NCI-H2227 treated with DMSO at 0.1 percent for 48 hours (cell line): ENCODE measurements at places on chromosomes 6 and 20.

GRCh38 chr6:116522896-116523295, 11.5 kb downstream of the CALHM5 start:
- DNase-seq: no peak

DNA sequence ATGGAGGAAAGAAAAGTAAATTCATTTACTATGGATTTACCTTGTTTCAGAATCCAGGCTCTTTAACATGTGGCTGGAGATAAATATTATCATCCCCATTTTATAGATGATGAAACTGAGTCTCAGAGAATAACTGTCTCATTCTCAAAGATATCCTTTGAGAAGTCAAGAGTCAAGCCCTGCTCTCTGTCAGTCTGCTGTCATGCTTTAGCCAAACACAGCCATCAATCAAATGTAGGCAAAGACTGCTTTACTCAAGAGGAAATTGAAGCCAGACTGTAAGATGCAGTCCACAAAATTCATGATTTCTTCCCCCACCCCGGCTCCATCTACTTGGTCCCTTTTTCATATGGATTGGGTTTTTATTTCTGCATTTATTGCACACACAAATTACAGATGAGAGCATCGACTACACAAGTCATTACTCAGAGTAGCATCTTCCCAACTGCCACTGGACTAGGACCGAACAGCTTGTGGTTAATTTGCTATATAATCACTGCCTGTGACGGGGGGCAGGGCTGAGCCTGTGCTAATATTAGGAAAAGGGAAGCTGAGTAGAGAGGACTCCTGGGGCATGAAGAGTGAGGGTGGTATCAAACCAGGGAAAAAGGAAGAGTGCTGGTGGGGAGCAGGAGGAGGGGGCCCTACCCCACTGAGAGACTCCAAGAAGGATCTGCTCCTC, 102.7 kb upstream of the TOP1 start:
- DNase-seq: peak; percentile 32

DNA sequence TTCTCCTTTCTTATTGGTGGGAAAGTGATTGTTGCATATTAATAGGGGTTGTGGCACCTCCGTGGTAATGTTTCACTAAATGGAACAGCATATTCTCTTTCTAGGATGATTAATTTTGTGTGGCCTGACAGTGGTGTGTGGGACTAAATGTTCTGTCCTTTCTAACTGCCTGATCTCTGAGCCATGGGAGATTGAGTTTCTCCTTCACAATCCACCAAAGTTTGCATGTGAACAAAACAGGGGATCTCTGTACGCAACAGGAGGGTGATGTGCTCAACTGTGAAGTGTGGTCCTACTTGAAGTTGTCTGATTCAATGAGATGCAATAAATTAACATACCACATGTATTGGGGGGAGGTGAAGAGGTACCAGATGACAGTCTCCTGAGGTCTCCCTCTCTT, 19.3 kb downstream of the BCAS1 start:
- DNase-seq: no peak

DNA sequence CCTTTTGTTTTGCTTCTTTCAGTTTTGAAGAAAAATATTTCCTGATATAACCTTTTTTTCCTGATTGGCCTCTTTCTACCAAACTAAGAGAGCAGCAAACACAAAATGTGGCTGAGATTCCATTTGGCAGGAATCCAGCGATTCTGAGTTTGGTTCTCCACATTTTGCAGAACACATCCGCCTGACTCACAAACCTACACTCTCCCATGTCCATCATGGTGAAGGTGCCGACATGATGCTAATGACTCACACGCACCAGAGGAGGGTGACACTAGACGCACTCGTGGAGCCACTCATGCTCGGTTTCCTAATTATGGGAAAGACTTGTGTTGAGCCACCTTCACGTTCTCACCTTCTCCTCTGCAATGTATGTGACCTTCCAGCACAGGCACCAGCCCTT, 45.9 kb upstream of the DUSP22 start:
- no peak for DNase-seq

GRCh38 chr6:54431466-54431865, 123.2 kb downstream of the TINAG start:
- no peak for DNase-seq

DNA sequence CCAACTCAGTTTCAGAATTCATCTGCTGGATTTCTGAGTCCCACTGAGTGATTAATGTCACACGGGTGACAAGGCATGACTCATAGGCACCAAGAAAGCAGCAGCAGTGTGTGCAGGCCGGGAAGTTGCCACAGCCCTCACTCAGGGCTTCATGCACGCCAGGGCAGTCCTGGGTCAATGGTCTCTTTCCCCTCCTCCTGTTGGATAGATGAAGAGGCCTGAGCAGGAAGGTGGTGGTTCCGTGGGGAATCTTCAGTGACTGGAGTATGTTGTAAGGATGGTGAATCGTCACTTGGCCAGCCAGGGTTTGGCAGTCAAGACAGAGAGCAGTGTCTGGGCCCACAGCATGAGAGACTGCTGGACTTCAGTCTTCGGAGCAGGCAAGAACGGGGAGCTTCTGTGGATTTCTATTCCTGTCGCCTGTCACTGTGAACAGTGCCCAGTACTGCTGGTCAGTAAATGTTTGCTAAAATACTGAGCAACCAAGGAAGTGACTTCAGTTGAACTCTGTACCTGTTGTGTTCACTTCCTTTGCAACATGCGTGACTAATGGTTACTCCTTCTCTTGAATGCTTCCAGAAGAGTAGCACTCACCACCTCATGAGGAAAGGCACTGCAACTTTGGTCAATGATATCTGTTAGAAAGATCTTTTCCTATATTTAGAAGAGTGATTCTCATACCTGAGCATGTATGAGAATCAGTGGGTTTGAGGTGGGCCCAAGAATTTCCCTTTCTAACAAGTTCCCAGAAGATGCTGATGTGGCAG, 62.0 kb upstream of the CD93 start:
- no peak for DNase-seq

DNA sequence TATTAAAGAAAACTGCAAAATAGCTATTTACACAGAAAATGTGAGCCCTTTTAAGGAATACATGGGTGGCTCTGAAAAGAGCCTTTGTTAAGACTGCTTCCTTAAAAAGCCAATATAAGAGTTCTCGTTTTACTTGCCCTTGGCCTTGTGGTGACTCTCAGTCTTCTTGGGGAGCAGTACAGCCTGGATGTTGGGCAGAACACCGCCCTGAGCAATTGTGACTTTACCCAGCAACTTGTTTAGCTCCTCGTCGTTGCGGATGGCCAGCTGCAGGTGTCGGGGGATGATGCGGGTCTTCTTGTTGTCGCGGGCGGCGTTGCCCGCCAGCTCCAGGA, 111.5 kb downstream of the HFE start:
- DNase-seq: no peak

DNA sequence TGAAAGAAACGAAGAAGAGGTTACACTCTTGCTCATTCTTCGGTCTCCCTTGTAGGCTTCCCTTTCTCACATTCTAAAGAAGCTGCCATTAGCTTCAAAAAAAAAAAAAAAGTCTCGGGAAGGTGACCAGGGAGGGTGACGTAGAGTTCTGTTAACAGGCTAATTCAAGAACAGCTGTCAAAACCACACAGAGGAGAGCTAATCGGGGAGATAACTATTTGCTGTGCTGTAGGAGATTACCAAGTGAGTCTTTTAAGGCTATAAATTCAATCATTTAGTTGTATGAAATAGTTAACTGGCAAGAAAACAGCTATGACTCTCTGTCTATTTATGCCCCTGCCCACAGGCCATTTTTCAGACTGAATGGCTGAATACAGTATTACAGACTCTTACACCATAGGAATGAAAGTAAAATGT, 256.8 kb downstream of the SYNE1 start:
- no peak for DNase-seq

GRCh38 chr6:21200134-21200870, 393.2 kb upstream of the SOX4 start:
- no peak for DNase-seq

GRCh38 chr6:452301-453067, 60.9 kb downstream of the IRF4 start:
- no peak for DNase-seq

- no peak for DNase-seq
Observed at GRCh38 chr6:56022678-56023077, 147.3 kb upstream of the BMP5 start.

DNA sequence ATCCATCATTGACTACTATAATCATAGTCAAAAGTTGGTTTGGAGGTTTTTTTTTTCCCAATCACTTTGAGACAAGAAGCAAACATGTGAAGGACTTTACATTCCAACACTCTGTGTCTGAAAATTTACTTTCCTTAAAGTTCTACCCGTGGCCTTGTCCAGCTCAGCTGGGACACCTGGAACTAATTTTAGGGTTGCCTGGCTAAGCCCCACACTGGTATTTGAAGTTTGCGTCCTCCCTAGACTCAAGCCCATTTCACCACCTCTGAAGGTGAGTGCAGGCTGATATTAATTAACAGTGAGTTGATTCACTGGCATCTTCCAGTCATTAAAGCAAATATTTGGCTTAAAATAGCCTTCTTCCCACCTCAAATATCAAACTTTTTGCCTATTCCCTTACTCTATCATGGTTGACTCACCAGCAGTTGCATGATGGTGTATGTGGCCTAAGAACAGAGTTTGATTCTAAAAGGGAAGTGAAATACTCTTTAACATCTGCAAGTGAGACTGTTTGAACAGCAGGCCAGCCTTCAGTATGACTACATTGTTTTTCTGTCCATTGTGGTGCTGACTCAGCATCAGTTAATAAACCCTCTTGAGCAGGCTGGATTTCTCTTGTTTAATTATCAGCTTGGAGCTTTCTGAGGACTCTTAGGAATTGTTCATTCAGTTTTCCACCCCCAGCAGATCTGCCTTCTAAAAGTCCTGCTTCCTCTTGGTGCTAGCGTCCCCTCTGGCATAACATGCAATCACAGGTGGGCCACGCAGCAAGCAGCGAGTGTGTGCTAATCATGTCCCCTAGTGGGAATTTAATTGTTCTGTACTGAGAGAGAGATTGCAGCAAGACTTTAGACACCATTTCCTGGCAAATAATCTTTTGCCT, 1.8 kb upstream of the PRDM1 start:
- DNase-seq: no peak

- DNase-seq: no peak
Observed at GRCh38 chr6:1515280-1515679, 94.4 kb upstream of the FOXC1 start.

DNA sequence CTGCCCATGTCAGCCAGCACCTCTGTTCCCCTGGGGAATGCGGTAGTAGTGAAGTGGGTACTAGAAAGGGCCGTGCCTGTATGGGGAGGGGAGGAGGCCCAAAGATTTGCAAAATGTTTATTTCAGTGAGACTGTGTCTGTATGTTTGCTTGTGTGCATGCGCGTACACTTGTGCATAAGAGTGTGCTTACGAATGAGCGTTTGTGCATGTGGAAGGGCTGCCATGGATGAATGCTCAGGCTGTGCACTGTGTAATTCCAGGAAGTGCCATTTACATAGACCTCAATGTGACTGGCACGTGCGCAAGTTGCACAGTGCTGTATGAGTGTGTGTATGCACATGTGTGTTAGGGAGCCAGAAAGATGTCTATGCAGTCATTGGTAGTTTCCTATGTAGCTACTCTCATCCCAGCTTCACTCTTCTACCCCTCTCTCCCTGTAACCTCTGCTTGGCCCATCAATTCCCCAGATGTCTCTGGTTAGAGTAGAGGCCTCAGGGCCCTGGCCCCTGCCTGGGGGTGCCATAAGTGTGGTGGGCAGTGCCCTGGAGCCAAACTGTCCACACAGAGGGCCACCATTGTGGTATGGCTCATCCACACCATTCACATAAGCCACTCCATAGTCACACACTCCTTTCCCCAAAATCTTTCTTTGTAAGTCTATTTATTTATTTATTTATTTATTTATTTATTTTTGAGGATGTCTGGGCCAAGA, 26.8 kb upstream of the SLC22A7 start:
- DNase-seq: no peak

DNA sequence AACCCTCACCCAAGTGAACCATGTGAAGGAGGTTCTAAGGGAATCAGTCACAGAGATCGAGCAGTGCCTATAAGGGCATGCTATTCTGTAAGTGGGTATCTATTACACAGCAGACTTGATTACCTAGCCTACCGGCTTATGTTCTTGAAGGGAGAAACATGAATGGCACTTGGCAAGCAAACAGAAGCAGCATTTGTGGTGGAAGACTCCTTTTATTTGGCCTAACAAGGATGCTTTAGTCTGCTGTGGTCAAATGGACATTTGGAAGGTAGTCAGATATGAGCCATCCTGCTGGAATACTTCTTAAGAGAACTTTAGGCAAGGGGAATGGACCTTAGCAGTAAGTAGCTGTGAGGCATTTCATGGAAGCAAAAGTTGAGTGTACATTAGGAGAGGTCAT, 126.3 kb downstream of the COL12A1 start:
- no peak for DNase-seq

DNA sequence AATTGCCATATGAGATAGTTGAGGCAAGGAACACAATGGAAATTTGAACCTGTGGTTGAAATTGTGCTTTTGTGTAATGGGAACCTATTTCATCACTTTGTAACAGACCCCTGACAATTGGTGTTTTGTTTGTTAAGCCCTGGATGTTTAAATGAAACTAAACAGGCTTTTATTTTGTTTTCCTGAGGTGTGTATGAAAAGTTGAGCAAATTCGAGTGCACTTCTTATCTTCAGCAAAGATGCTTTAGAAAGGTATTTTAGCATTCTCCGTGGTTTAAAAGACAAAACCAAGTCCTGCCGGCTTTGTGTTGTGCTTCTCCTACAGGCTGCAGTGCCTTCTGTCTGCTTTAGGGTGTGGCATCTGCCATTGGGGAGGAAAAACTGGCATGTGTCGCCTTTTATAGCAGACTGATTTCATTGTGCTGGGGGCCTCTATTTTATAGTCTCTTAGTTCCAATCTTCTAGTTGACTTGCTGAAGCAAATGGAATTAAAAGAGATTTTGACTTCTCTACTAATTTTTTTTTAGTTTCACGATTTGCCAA, 2.2 kb upstream of the ARID1B start:
- no peak for DNase-seq

DNA sequence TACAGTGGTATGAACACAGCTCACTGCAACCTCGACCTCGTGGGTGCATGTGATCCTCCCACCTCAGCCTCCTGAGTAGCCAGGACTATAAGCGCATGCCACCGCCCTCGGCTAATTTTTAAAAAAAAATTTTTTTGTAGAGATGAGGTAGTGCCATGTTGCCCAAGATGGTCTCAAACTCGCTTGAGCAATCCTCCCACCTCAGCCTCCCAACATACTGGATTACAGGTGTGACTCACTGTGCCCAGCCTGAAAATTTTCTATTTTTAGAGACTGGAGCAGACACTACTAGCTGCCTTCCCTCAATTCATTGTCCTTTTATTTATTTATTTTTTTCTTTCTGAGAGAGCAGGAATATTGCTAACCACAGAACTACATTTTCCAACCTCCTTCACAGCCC, 20.3 kb upstream of the GTF3C6 start:
- no peak for DNase-seq
